ENCODE measurements at places on chromosomes 7 and 10.
A peak's percentile ranks its signal among the peaks of the same experiment; 100 is the strongest.

DNA sequence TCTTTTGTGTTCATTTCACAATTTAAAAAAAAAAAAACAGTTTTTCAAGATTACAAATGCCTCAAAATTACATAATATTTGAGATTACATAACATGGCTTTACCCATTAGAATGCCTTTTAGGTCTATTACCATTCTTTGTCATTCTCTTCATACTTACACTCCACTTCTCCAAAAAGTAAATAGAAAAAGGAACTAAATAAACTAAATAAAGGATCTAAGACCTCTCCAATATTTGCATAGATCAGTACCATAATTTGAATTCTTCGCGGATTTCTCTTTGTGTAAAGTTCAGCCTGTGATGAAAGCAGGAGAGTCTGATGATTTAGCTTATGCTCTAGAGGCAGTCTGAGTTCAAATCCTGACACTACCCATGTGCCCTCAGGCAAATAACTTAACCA is 56.4 kb upstream of the C1GALT1 start:
- DNase-seq, result no peak

GRCh38 chr10:79137300-79137756 is 68.6 kb downstream of the ZMIZ1 start:
- no peak for DNase-seq

GRCh38 chr10:23330948-23331347 is 13.6 kb downstream of the C10orf67 start:
- no peak for DNase-seq

DNA sequence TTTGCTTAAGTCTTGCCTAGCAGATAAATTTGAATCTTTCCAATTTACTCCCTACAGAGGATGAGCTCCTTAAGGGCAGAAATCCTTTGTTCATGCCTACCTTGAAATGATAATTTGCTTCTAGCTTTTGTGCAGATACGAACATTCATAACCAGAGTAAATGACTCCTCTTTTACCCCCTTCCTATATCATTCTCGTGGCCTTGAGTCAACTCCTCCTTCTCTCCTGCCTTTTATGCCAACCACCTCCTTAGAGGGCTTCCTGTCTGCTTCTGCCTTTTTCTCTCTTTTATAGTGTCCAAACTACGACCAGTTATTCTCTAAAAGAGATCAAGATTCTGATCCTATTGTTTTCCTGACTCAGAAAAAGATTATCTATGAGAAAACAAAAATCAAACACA is 36.4 kb downstream of the MYPN start:
- DNase-seq, result no peak

GRCh38 chr7:144403649-144404061 is at the start of gene NOBOX:
Gene NOBOX, minus strand, starts transcription at chr7:144403693.
- DNase-seq, result no peak

GRCh38 chr7:47266799-47267198 is 315.1 kb downstream of the TNS3 start:
- DNase-seq, result no peak

DNA sequence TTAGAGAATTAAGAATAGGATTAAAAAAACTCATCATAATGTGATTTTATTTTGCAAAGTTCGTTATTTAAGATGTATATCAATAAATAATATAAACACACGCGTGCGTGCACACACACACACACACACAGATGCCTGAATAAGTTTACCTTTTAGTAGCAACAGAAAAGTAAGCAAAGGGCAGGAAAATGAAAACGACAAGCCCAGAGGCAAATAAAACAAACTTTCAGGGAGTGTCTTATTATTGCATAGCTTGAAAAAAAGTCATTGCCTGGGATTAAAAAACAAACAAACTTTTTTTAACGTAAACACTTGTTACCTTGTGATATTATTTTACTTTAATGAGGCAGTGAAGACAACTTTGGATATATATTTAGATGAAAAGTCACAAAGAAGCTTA is 226.4 kb downstream of the BAMBI start:
- no peak for DNase-seq

DNA sequence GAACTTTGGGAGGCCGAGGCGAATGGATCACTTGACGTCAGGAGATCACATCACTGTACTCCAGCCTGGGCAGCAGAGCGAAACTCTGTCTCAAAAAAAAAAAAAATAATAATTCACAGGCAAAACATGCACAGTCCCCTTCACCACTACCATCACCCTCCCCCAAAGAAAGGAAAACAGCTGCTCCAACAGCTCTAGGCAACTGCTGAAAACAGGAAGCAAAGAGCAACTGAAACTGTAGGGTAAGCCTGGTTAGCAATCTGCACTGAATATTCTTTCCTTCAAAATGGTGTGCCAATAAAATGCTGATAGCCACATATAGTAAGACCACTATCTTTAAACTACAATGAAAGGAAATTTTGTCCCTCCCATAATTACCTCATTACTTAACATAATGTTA is 11.8 kb downstream of the NT5C2 start:
- DNase-seq, result peak; percentile 66

DNA sequence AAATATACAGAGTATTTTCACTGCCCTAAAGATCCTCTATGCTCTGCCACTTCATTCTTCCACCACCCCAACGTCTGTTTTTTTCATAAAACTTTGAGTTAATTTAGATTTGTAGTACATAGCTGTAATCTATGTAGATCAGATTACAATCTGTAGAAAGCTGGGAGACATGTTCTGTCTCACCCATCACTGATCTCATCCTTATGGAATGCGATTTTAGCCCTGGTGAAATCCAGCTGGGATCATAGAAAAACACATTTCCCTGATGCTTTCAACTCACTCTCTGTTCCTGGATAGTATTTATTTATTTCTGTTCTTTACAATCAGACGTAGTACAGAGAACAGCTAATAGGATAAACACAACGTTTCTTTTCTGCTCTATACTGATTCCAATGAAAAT is 521.0 kb downstream of the KIF20B start:
- no peak for DNase-seq

GRCh38 chr10:31099664-31100063 is 68.0 kb upstream of the ZNF438 start:
- no peak for DNase-seq

DNA sequence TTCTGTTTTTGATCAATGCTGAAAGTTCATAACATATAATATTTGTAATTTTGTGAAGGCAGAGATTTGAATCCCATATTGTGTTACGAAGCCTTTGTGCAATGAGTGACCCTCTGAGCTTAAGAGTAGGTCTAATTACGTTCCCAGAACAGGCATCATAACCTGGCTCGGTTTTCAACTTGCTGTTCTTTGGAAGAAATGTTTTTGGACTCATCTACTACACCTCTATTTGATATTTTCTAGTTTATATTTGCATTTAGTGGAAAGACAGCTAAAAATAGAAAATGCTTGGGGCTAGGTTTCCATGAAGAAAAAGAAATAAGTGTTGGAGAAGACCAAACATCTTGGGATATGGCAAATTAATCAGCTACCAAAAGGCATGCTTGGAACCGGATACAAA is 234.8 kb downstream of the AGMO start:
- DNase-seq, result no peak

- no peak for DNase-seq
Observed at GRCh38 chr7:55574051-55574717, 1.9 kb upstream of the VOPP1 start.

DNA sequence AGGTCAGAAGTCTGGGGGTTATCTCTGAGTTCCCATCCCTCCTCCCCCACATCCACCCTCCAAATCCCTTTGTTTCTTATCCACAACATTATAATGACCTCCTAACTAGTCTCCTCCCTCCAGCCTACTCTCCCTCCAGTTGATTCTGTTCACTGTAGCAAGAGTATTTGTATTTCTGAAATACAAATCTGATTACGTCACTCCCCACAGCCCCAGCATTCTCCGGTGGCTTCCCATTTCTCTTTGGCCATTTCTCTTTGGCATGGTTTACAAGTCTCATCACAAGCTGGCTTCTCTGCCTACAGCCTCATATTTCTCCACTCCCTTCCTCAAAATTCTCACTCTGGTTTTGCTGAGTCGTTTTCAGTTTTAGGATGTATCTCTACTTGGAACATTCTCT is 24.6 kb upstream of the MRPS33 start:
- DNase-seq, result no peak

GRCh38 chr10:113438652-113439051 is 114.2 kb upstream of the HABP2 start:
- DNase-seq, result no peak

- no peak for DNase-seq
Observed at GRCh38 chr7:31885171-31885570, 185.0 kb downstream of the PDE1C start.

DNA sequence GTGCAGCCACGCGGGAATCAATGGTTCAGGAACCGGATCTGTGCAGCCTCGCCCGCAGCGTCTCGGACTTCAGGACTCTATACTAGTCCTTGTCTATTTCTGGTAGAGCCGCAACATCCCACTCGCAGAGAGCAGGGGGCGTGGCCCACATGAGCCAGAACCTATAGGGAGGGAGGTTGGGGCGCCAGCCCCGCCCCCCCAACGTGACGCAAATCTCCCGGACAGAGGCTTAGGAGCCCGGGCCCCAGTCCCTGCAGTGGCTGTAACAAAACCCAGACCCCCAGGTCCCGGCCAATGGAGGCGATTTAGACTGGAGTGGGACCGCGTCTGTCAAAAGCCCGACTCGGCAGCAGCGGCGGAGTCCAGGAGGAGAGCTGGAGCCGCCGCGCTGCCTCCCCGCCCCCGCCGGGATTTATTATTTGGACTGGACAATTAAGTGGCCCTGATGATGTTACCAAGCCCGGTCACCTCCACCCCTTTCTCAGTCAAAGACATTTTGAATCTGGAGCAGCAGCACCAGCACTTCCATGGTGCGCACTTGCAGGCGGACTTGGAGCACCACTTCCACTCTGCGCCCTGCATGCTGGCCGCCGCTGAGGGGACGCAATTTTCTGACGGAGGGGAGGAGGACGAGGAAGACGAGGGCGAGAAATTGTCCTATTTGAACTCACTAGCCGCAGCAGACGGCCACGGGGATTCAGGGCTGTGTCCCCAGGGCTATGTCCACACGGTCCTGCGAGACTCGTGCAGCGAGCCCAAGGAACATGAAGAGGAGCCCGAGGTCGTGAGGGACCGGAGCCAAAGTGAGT is at the start of gene NKX2-3:
Gene NKX2-3 (plus strand): TSS at position 256 of the 809 bp plus-strand sequence. CDS start 190 bp downstream, at position 446.
- DNase-seq, result peak; percentile 10

- DNase-seq, result no peak
Observed at GRCh38 chr10:70917226-70917625, 28.9 kb upstream of the PCBD1 start.

GRCh38 chr7:1678081-1678543 is 8.0 kb downstream of the ELFN1 start:
- DNase-seq, result no peak

DNA sequence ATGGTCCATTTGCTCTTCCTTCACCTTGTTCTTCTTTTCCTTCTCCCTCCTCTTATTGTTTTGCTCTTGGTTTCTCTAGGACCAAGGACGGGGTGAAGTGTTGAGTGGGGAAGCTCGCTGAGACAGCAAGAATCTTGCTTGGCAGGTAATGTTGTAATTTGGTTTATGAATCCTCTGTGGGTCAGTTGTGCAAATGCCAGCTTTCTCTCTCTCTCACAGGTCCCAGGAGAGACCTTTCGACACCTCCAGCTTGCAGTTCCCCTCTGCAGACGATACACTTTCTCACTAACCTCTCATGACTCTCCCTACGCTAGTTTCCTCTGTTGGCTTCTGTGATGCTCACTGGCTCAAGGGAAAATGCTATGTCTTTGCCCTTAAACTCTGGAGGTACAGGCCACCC is 77.0 kb downstream of the FRMD4A start:
- no peak for DNase-seq

GRCh38 chr10:45411607-45411940 is 37.6 kb downstream of the ALOX5 start:
- no peak for DNase-seq

DNA sequence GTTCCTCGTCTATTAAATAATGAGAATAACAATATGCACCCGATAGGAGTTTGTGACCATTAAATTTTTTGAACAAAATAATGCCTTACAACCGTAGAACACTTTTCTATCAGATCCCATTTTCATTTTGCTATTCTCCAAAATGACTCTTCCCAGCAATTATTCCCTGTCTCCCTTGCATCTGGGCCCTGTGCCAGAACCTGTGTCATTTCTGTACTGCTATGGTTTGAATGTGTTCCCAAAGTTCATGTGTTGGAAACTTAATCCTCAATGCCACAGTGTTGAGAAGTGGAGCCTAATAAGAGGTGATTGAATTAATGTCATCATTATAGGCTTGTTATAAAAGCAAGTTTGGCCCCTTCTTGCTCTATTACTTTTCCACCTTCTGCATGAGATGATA is 33.2 kb upstream of the SMNDC1 start:
- no peak for DNase-seq

GRCh38 chr10:44569193-44570091 is 184.5 kb upstream of the CXCL12 start:
- peak; percentile 91 for DNase-seq

GRCh38 chr10:43100366-43100765 is 23.5 kb downstream of the RET start:
- no peak for DNase-seq

- DNase-seq, result no peak
Observed at GRCh38 chr10:12319076-12319475, 30.3 kb upstream of the CAMK1D start.

DNA sequence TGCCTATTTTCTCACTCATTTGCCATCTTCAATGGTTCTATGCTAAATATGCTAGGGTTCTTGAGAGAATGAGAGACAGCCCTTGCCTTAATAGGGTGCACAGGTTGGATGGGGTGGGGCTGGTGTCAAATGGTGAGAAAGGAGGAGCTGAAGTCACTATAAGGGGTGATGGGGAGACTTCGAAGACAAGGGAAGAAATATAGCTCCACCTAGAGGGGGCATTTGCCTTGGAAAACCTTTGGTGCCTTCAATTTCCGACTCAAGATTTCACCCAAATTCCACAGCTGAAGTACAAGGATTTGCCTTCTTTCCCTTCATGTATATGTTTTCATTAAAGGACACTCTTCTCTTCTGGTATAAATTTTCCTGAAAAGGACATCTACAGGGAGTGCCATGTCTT is 5.6 kb downstream of the PTN start:
- DNase-seq, result no peak

GRCh38 chr10:9209105-9209798 is 1154.8 kb downstream of the GATA3 start:
- peak; percentile 36 for DNase-seq

- DNase-seq, result no peak
Observed at GRCh38 chr7:38862666-38863065, 46.3 kb downstream of the VPS41 start.

DNA sequence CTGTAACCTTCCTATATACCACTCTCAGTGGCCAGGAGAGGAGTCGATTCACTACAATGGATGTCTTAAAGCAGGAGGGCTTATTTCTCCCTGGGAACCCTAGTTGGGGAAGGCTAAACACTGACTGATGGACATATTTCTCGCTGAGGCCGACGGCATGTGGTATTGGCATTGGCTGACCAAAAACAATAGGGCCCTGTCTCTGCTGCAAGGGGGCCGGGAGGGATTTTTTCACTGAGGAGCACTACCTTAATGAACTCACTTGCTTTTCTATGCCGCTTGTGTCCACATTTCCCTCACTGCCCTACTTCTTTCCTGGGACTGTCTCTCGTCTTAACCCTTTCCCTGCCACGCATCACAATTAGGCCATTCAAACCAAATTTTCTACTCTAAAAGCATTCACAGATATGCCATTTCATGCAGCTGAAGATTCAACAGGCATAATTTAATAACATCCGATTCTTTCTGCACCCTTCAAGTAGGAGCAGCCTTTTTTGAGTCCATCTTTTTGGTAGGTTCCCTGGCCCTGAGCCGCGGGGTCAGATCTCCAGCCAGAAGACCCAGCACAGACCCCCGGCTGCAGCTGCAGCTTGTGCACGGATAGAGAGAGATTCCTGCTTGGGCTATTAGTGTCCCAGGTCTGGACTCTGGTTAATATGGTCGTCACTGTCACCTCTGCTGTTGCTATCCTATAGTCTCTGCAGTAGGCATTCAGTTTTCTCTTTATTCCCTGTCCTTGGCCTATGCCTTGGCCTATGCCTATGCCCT is 118.7 kb downstream of the HIPK2 start:
- DNase-seq, result no peak

- DNase-seq, result no peak
Observed at GRCh38 chr7:39458061-39458745, 108.0 kb upstream of the YAE1 start.

Measured in pulmonary artery endothelial cell (primary cell).